ENCODE measurements at places on chromosomes 5 and 9. TPM values are rescaled to one million over a fixed set of nuclear protein-coding genes. Genes with fewer than 3 reads are reported as not detected.
A peak's percentile ranks its signal among the peaks of the same experiment; 100 is the strongest.

GRCh38 chr9:119765632-119766175 is 396.5 kb upstream of the BRINP1 start:
- DNase-seq = no peak
- no peak overlapping the region for H3K27ac ChIP-seq
- no peak overlapping the region for H3K4me3 ChIP-seq
- no peaks in the 10 kb centered on the region for H3K27me3 ChIP-seq
- no peaks in the 10 kb centered on the region for H3K4me1 ChIP-seq

- no peaks in the 10 kb centered on the region for H3K36me3 ChIP-seq
- peak overlapping the region; percentile 69 for H3K27ac ChIP-seq
- no peaks in the 10 kb centered on the region for H3K4me1 ChIP-seq
- H3K4me3 ChIP-seq = peak overlapping the region; percentile 85
- H3K27me3 ChIP-seq = no peaks in the 10 kb centered on the region
Observed at GRCh38 chr9:75027187-75028107, 646 bp downstream of the CARNMT1 start.

DNA sequence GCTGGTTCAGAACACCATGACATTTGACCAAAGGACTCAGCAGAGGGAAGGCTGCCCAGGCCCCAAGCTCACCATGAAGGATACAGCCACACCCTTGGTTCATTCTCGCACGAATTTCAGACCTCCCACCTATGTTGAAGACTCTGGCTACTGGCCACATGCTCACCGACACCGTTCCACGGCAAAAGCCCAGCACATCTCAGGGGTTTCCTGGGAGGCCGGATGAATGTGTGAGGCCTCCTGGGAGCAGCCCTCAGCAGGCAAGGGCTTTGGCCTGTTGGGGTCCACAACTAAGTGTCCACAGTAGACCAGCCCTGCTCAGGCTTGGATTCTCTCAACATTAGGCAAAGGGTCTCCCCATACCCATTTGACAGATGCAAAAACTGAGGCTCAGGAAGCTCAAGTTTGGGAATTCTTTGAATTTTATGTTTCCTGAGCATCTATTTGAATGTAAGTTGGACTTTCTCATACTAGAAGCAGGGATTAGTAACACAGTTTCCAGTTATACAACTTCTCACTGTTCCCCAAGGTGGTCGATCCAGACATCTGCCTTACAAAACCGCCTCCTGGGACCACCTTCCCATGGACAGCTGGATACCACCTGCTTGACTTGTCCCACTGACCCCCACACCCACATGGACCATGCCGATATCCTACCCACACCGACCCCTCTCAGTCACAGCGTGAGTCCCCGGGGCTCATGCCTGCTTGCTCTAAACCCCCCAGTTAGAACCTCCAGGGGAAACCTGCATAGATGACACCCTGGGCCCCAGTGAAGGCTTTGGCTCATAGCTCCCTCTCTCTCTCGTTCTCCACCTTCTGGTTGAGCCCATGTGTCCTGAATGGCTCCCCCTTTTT is 27.9 kb downstream of the CCT5 start:
- H3K27me3 ChIP-seq = no peaks in the 10 kb centered on the region
- H3K4me1 ChIP-seq = no peaks in the 10 kb centered on the region
- no peak for DNase-seq
- H3K36me3 ChIP-seq = no peaks in the 10 kb centered on the region
- H3K4me3 ChIP-seq = no peak overlapping the region

GRCh38 chr9:101119206-101119819 is 90.8 kb downstream of the PLPPR1 start:
- no peak overlapping the region for H3K4me3 ChIP-seq
- no peak for DNase-seq
- H3K27me3 ChIP-seq = no peaks in the 10 kb centered on the region

ELOVL7 gene
- total RNA-seq = 13.3 TPM

IER5L gene
- total RNA-seq = 31.5 TPM

Data from tibial nerve (tissue), 4 donors.